ENCODE measurements at places on chromosomes 1 and 21. TPM values are rescaled to one million over a fixed set of nuclear protein-coding genes. Genes with fewer than 3 reads are reported as not detected.
A peak's percentile ranks its signal among the peaks of the same experiment; 100 is the strongest.

DNA sequence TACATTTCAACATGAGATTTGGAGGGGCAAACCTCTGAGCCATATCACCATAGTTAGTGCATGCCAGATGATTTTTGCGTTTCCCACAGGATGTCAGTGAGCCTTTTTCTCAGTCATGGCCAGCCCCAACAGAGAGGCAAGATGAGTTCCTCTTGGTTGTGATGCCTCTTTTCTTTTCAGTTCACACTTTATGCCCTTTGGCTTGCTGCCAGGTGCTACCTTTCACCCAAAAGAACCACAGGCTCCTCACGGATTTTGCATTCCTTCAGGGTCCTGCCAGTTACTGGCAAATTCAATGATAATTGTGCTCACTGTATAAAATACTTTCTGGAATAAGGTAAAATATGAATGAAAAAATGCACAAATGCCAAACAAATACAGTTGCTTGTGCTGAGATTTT lies 411.3 kb downstream of the KIF26B start:
- no peak for DNase-seq

GRCh38 chr1:26786437-26787380 lies 1.0 kb upstream of the PIGV start:
- DNase-seq, result peak; percentile 28

GRCh38 chr1:70443739-70444138 lies 32.7 kb downstream of the CTH start:
- no peak for DNase-seq

GRCh38 chr1:162229549-162229948 lies 147.1 kb downstream of the SPATA46 start:
- DNase-seq, result no peak

Gene CTH
- 12.8 TPM for total RNA-seq

Data from activated naive CD4-positive, alpha-beta T cell treated with anti-CD3 and anti-CD28 coated beads, Interleukin-2, amount 50 U/mL, for 72 hours (primary cell).